Vagina (tissue), 2 donors: ENCODE measurements at places on chromosomes 13 and 19.

DNA sequence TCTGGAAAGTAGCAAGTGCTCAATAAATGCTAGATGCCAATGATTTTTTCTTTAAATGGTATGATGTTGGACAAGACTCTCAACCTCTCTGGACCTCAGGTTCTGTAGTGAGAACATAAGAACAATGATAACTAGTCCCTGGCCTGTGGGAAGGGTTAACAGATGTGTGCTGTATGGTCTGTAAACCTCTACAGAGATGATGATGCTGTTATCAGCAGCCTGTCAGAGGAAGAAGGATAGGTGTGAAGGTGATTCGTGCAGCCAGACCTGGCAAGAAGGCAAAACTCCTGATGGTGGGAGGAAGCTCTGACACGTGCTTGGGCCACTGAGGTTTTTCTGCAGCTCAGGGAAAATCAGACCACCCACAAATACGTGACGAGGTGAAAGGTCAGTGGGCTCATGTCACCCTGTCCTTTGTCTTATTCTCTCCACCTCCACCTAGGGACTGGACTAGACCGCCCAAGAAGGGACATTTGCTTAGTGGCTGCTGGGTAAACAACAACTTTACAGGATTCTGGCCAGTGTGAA is 36.7 kb upstream of the UBL3 start:
- no peak for DNase-seq

GRCh38 chr19:18780631-18781030 is 10.5 kb downstream of the COMP start:
- DNase-seq, result no peak

GRCh38 chr13:59356607-59357006 is 807.1 kb downstream of the DIAPH3 start:
- DNase-seq, result no peak

DNA sequence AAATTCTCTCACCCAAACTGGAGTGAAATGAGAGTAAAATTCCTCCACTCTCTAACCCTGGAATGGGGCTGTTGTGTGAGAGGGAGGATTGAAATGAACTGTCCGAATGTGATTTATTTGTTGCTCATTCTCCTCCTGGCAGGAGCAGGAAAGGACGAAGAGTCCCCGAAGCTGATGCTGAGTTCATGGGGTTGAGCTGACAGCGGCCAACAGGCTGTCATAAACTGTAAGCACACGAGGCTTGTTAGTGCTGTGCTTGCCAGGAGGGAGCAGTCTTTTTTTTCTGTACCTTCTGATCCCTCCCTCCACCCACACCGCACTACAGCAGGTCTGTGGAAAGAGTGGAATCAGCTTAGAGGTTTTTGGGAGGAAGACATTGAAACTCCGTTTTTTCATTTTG is 33.1 kb upstream of the ZNF331 start:
- no peak for DNase-seq

- DNase-seq, result no peak
These were observed 22.7 kb downstream of the HPN start for GRCh38 chr19:35063940-35064818.

DNA sequence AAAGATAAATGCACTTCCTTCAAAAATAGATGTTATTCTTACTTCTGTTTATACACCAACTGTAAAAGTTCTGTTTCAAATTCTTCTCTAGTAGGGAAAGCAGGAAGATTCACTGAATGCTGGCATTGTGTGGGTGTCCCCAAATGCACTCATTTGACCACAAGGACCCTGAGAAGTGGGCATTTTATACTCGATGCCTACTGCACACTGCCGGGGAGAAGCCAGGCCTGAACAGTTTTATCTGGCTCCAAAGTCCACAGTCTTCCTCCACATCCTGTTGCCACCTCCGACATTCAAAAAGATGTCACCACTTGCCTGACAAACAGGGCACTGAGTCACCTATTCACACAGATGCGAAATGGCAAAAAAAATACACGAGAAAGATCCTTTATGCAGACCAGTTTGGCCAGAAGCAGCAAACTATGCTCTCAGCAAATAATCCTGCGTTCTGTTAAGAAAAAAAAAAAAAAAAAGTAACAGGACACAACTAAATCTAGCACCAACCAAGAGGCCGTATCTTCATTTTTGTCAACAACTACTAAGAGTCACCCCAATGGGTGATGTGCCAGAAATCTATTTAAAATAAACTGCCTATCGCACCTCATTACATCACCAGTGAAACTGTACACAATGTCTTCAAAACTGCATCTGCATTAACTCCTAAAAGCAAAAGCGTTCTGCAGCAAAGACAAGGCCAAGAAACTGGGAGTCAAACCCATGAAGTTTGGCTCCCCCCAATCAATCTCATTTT is 6.2 kb downstream of the ZC3H4 start:
- no peak for DNase-seq

DNA sequence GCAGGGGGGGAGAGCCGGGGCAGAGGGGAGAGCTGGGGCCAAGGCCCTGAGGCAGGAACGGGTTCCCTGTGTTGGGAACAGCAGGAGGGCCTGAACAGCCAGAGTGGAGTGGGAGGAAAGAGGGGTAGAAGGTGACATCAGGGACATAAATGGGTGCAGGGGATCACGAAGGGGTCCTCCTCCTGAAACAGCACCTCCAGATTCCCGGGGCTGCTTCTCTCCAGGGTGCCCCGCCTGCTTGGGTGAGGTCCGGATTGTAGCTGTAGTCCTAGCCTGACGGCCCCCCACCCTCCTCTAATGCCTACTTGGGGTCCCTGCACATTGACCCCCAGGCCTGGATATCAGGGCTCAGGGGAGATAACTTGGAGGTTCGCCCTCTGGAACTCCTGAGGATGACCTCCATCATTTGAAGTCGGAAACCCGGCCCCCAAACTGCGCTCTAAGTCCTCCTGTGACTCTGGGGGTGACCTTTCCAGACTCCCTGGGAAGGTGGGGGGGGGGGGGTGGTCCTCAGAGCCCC is 473 bp upstream of the SCN1B start:
- DNase-seq, result no peak

GRCh38 chr19:15161028-15161984 is 39.5 kb downstream of the NOTCH3 start:
- no peak for DNase-seq

- no peak for DNase-seq
These were observed 8.8 kb upstream of the BBC3 start for GRCh38 chr19:47239610-47240296.

- no peak for DNase-seq
These were observed 258.7 kb upstream of the EDNRB start for GRCh38 chr13:78177306-78177705.
